GM04503 (cell line): ENCODE measurements at places on chromosomes 4 and X.

- DNase-seq = no peak
These were observed 82.7 kb downstream of the NHSL2 start for GRCh38 chrX:71993371-71993770.

- no peak for DNase-seq
These were observed 18.1 kb upstream of the C4orf36 start for GRCh38 chr4:86910369-86910768.

DNA sequence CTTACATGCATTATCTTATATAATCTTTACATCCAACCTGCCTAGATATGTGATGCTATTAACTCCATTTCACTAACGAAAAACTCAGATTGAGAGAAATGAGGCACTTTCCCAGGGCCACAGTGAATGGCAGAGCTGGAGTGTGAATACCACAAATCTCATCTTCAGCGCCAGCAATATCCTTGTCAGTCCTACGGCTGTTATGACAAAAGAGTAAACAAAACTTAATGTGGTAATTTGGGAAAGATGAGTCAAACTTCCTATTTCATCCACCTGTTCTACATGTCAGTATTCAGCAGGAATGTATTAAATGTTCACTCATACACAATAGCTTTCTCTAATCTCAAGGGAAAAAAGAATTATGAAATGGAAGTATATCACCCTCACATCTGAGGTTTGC lies 56.9 kb downstream of the FAT1 start:
- no peak for DNase-seq

GRCh38 chr4:80115368-80116181 lies 42.5 kb upstream of the ANTXR2 start:
- no peak for DNase-seq

DNA sequence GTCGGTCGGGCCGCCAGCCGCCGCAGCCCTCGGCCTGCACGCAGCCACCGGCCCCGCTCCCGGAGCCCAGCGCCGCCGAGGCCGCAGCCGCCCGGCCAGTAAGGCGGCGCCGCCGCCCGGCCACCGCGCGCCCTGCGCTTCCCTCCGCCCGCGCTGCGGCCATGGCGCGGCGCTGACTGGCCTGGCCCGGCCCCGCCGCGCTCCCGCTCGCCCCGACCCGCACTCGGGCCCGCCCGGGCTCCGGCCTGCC lies 213 bp downstream of the NFKB1 start:
- DNase-seq = no peak

DNA sequence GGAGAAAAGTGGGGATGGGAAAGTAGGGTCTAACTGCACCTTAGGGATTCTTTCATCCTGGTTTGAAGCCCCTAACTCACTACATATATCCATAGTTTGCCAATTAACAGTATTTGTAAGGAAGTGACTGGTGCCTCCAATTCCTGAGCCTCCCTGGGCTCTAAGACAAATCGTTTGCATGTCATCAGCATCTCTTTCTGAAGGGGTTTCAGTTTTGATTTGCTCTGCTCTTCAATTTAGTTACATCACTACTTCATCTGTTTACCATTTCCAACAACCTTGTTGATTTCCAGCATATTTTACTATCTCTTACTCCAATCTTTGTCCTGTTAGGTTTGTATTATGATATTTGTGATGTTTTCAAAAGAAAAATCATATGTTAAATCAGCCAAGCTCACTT lies 15.5 kb upstream of the DDX60 start:
- no peak for DNase-seq

DNA sequence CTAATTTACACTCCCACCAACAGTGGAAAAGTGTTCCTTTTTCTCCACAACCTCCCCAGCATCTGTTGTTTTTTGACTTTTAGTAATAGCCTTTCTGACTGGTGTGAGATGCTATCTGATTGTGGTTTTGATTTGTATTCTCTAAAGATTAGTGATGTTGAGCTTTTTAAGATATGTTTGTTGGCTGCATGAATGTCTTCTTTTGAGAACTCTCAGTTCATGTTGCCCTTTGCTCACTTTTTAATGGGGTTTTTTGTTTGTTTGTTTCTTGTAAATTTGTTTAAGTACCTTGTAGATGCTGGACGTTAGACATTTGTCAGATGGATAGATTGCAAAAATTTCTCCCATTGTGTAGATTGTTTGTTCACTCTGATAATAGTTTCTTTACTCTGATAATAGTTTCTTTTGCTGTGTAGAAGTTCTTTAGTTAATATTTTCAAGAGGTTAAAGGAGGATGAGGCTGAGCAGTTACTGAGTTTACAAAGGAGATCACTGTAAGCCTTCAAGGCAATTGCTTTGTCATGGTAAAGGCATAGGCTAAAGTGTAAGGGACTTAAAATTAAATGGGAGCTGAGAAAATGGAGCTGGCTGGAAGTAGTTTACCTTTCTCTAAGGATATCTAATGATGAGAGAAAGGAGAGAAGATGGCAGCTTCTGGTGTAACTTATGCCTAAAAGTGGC lies 323.4 kb downstream of the PCDH7 start:
- no peak for DNase-seq

GRCh38 chrX:16479206-16479869 lies 170.6 kb upstream of the S100G start:
- DNase-seq = no peak

DNA sequence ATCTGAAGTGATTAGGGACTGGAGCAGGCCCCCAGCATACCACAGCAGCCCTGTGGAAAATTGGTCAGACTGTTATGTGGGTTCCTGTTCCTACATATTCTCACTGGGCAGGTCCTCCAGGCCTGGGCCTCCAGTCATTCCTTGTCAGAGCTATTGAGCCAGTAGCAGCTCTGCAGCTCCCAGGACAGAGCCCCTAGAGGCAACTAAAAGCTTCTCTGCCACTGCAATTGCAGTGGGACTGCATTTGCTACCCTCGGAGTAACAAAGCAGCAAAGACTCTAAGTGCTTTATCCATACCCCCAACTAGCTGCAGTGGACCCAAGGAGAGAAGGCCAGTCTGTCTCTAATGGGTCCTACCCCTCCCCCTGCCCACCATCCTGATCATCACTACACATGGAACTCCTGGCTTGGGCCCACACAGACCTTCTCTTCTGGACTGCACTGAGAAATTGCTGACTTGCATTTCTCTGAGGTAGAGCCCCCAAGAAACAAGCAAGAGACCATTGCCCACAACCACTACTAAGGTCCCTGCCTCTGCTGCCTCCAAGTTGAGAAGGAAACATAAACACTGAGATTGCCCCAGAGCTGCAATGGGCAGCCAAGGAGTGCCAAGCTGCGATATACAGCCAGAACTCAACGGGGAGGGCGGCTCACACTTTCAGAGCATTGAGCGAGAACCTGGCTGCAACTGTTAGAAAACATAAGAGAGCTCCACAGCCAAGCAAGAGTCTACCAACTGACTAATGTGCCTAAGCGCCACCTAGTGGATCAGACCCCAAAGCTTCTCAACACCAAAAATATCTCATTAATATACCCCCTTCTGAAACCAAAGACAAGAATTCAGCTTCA lies 738.7 kb upstream of the NDST4 start:
- no peak for DNase-seq

GRCh38 chr4:142660728-142661127 lies 185.4 kb downstream of the INPP4B start:
- DNase-seq = no peak

DNA sequence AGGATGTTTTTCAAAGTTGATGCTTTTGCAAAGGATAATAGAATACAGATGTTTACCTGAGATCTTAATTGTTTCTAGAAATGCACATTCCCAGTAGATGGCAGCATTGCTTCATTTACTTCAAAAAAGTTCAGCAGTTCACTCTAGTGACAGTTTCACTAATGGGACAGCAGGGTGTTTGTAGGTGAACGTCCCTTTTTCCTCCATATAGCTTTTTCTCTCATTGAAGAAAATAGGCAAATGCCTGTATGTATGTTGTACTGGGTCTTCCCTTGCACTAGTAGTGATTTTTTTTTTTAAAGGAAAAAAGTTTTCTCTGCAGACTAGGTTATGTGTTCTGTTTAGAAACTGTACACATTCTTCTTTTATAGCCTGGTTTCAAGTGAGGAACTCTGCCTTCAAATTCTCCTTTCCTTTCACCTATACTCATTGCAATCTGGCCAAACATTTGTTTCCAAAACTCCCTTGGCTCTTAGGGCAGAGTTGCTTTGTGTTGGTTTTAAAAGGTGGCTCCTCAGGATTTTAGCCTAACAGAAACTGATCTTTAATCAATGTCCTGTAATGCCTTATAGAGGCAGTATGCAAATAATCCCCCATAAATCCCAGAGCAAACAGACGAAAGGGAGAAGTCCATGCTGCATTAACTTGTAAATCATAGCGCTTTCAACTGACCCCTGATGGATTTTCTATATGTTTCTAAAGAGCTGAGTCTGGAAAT lies 86.3 kb downstream of the EGF start:
- no peak for DNase-seq

DNA sequence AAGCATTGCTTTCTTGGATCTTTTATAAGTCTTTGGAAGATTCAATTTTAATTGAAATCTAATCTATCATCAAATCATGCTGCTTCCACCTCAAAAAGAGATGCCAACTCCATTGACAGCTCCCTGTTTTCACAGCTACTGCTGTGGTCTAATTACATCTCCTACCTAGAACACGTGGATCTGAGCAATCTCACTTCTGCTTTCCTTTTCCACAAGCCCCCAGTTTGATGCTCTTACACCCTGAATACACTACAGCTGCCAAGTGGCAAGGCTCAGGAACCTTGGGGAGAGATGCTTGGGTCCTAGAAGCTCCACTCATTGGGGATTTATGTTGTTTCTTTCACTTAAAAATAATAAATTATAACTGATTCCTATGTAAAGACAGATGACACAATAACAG lies 172.0 kb downstream of the CFAP299 start:
- no peak for DNase-seq

DNA sequence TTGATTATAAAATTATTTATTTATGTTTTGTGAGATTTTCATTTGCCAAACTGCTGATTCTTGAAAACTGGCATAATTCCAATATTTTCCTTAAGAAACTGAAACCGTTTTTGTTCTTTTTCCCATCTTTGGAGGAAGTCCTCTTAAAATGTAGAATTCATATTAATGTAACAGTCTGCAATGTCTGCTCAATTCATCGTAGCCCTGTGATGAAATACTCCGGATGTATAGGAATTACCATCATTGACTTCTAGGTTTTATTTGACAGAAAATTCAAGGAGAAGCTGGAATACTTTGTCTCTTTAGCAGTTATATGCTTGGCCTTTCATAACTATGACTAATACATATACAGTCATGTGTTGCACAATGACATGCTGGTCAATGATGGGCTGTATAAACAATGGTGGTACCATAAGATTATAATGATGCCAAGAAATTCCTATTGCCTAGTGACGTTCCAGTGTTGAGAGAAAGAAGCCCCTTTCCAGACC lies 185.0 kb upstream of the GPRIN3 start:
- DNase-seq = no peak

DNA sequence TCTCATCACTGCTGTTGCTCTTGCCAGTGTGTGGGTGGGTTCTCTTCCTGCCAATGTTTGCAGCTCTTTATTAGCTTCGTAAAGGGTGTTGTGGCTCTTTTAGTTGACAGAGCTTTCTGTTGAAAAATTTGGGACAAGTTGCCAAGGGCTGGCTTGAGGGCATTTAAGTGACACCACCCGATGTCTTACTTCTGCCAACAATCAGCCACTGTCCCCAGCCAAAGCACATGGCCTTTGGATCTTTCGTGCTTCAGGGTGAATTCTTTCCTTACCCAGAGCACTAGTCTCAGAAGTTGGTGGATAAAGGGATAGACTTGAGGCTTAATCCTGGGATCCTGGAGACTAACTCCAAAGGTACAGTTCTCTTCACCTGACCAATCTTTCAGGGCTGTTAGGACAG lies 113.6 kb downstream of the SOX3 start:
- DNase-seq = no peak

- DNase-seq = no peak
These were observed 2.2 kb downstream of the PCDH10 start for GRCh38 chr4:133151341-133151690.

GRCh38 chr4:76182463-76182862 lies 31.2 kb downstream of the SCARB2 start:
- no peak for DNase-seq
